ENCODE measurements at places on chromosomes 1 and 21. TPM values are rescaled to one million over a fixed set of nuclear protein-coding genes. Genes with fewer than 3 reads are reported as not detected.
A peak's percentile ranks its signal among the peaks of the same experiment; 100 is the strongest.

DNA sequence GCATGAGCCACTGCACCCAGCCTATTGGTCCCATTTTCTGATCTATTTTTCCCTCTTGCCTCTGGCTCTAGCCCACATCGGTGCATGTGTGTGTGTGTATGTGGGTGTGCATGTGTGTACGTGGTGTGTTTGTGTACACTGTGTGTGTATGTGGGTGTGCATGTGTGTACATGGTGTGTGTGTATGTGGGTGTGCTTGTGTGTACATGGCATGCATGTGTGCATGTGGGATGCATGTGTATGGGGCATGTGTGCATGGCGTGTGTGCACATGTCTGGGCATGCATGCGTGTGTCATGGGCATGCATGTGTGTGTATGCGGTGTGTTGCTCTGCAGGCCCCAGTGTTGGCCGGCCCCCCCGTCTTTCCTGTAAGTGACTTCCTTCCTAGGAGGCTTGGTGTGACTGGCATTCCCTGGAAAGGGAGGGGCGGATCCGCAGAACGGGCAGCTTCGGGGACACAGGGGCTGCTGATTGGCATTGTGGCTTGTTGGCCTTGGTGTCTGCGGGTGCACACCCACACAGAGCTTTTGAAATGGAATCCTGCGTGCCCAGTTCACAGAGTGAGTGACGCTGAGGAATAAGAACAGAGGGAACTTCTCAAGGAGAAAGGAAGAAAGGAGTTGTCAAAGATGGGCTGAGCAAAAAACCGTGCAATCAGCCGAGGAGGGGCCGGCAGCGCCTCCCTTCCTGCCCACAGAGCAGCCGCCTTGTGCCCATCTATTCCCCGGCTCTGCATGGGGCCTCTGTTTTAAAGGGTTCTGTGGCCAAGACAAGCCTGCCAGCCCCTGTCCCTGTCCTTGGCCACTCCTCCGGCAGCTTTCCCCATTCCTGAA lies 8.0 kb downstream of the PDXK start:
- no peak for DNase-seq

DNA sequence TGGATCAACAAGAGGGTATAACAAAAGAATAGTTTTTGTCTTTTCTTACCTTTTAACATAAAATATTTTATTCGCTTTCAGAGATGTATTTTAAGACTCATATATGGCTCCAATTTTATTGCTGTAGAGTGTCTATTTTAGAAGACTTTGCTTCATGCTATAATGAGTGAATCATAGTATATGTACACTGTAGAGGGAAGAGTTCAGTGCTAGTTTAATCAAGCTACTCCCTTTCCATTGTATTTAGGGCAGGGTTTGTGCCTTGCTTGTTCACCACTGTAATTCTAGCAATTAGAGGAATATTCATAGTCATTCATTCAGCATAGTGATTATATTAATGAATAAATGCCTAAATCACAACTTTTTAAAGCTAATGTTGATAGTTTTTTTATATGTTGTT lies 78.8 kb downstream of the CEP350 start:
- DNase-seq: no peak

DNA sequence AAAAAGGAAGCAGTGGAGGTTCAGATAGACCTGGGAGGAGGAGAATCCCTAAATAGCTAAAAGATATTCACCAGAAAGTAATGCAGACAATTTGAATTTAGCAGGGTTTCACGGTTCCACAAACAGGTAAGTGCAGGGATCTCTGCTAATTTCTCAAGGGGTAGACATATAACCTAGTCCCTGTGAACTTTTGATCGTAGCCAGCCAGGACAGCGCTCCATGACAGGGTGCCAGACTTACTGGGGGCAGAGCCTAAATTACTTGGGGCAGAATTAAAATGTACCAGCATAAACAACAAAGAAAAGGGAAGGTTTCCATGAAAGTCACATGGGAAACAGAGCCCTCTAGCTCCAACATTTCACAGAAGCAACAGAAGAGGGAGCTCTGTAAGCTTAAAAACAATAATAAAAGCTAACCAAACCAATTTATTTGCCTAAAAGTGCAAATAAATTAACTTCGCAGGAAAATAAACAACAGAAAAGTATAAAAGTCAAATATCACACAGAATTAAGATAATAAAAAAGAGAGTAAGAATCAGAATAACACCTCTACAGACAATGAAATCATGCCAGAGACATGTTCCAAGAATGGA lies 198.3 kb downstream of the DUSP10 start:
- peak; percentile 25 for DNase-seq

- DNase-seq: no peak
Observed at GRCh38 chr21:40146216-40146837, 279.1 kb downstream of the PCP4 start.

DNA sequence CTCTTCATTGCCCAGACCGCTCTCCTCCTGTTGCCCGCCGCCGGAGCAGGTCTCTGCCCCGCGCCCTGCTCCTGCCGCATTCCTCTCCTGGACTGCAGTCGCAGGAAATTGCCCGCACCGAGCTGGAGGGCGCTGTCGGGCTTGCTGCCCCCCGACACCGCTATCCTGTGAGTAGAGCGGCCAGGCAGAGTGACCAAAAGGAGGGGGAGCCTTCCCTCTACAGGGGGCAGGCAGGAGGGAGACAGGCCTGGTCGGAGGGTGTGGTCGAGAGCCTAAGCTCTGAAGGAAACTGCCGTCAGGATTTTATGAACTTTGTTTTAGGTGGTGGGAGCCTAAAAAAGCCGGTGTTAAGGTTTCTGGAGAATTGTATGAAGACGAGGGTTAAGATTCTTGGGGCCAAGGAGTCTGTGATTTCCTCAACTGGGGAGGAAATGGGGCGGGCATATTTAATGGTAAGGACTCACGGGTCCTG lies 517 bp downstream of the LRIG2 start:
- DNase-seq: peak; percentile 78

- peak; percentile 48 for DNase-seq
Observed at GRCh38 chr1:223531742-223532341, 133.7 kb downstream of the CAPN8 start.

GRCh38 chr1:10444795-10445397 lies 4.9 kb upstream of the CORT start:
- DNase-seq: no peak

AIRE gene
- 0.05 TPM for polyA plus RNA-seq
